Motor neuron (in vitro differentiated cells): ENCODE measurements at places on chromosomes 11 and 22. TPM values are rescaled to one million over a fixed set of nuclear protein-coding genes. Genes with fewer than 3 reads are reported as not detected.

Gene NOX4
- 1.4 TPM in 2 replicates for total RNA-seq

Gene TRPT1
- 31.0 and 34.8 TPM in 2 replicates for total RNA-seq

Gene MS4A6E
- not detected in 2 replicates for total RNA-seq

Gene GAB4
- 0.38 TPM in 1 of 2 replicates, not detected in the other for total RNA-seq

Gene MIOX
- total RNA-seq: 0.13 TPM in 1 of 2 replicates, not detected in the other

Gene GDPD4
- total RNA-seq: 0.94 TPM in 1 of 2 replicates, not detected in the other

Gene MS4A15
- 0.13 TPM in 1 of 2 replicates, not detected in the other for total RNA-seq

Gene OR2AG2
- total RNA-seq: 0.51 and 1.5 TPM in 2 replicates

Gene LRRN4CL
- total RNA-seq: 0.24 and 0.47 TPM in 2 replicates

Gene MISFA
- 1.4 and 1.8 TPM in 2 replicates for total RNA-seq

Gene DSCAML1
- total RNA-seq: 0.31 and 0.46 TPM in 2 replicates

Gene DKK3
- 51.0 and 51.3 TPM in 2 replicates for total RNA-seq

Gene TNNI2
- not detected in 2 replicates for total RNA-seq
